ENCODE measurements at places on chromosomes 1 and 21. TPM values are rescaled to one million over a fixed set of nuclear protein-coding genes. Genes with fewer than 3 reads are reported as not detected.
A peak's percentile ranks its signal among the peaks of the same experiment; 100 is the strongest.

The CIART gene
- total RNA-seq, result 2.6 TPM

The KRTAP19-3 gene
- total RNA-seq, result not detected

The HCRTR1 gene
- not detected for total RNA-seq

GRCh38 chr1:45206808-45207623 is 611 bp upstream of the ZSWIM5 start:
- no peak for DNase-seq
- peak overlapping the region; percentile 86 for H3K4me3 ChIP-seq
- no peaks in the 10 kb centered on the region for H3K27me3 ChIP-seq

- no peak overlapping the region for H3K4me3 ChIP-seq
- H3K36me3 ChIP-seq, result no peaks in the 10 kb centered on the region
- H3K4me1 ChIP-seq, result 0 out of 2 replicates have a peak, but pooled peaks cover 4% of the 10 kb centered on the region
- H3K27ac ChIP-seq, result no peak overlapping the region
- DNase-seq, result peak; percentile 57
Measured at GRCh38 chr1:165075725-165076370, 280.7 kb downstream of the LMX1A start.

DNA sequence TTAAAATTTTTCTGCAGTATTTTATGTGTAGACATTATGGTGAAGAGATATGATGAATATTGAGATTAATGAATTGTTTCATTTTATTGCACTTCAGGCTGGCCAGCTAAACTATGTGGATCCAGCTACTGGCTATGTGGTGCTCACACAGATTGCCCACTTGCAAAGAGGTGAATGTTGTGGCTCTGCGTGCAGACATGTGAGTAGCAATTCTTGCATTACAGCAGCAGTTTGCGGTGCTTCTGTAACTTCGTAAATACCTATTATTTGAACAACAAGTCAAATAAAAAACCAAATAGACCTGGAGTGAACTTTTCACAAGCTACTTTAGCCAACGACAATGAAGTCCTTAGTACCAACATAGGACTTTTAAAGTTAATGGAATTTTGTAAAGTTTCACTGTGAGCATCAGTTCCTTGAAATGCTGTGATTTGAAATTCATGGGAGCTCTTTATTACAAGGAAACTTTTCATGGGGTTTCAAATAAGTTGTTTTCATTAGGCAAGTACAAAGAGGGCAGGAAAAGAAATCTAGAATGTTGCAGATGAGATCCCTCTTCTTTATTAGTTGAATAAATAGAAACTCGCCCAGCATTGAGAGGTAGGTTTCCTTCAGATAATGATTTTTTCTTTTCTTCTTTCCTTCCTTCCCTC is 3.4 kb downstream of the C1orf53 start:
- H3K27ac ChIP-seq, result no peak overlapping the region
- H3K4me1 ChIP-seq, result peaks cover 4% of the 10 kb centered on the region
- H3K27me3 ChIP-seq, result no peaks in the 10 kb centered on the region
- no peaks in the 10 kb centered on the region for H3K36me3 ChIP-seq
- H3K4me3 ChIP-seq, result no peak overlapping the region
- DNase-seq, result no peak

- no peaks in the 10 kb centered on the region for H3K27me3 ChIP-seq
- no peaks in the 10 kb centered on the region for H3K36me3 ChIP-seq
- no peak for DNase-seq
- H3K4me1 ChIP-seq, result no peaks in the 10 kb centered on the region
- no peak overlapping the region for H3K27ac ChIP-seq
- H3K4me3 ChIP-seq, result no peak overlapping the region
Measured at GRCh38 chr1:67224856-67225255, 58.6 kb downstream of the IL23R start.

DNA sequence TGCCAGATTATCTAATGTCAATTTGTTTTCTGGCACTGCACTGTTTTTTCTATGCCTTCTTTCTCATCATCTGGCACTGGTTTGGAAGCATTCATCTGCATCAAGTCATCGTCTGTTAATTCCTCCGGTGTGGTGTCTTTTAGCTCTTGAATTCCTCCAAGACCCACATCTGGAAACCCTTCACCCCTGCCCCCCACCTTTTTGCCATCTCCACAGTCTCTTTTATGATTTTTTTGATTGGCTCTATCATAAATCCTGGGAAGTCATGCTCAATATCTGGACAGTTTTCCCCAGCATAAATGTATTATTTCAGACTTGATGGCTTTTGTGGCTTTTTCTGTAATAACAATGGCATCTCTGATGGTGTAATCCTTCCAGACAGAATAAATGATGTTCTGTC is 10.4 kb upstream of the KCNK1 start:
- DNase-seq, result no peak
- H3K36me3 ChIP-seq, result no peaks in the 10 kb centered on the region
- H3K4me3 ChIP-seq, result no peak overlapping the region
- H3K27ac ChIP-seq, result no peak overlapping the region
- H3K4me1 ChIP-seq, result no peaks in the 10 kb centered on the region
- H3K27me3 ChIP-seq, result no peaks in the 10 kb centered on the region

GRCh38 chr1:172654535-172654934 is 4.4 kb upstream of the FASLG start:
- DNase-seq, result no peak
- H3K27me3 ChIP-seq, result no peaks in the 10 kb centered on the region
- H3K4me1 ChIP-seq, result no peaks in the 10 kb centered on the region
- no peak overlapping the region for H3K4me3 ChIP-seq

- no peak for DNase-seq
- no peak overlapping the region for H3K27ac ChIP-seq
- no peak overlapping the region for H3K4me3 ChIP-seq
- H3K4me1 ChIP-seq, result no peaks in the 10 kb centered on the region
Measured at GRCh38 chr1:64790832-64791487, 46.1 kb downstream of the RAVER2 start.

DNA sequence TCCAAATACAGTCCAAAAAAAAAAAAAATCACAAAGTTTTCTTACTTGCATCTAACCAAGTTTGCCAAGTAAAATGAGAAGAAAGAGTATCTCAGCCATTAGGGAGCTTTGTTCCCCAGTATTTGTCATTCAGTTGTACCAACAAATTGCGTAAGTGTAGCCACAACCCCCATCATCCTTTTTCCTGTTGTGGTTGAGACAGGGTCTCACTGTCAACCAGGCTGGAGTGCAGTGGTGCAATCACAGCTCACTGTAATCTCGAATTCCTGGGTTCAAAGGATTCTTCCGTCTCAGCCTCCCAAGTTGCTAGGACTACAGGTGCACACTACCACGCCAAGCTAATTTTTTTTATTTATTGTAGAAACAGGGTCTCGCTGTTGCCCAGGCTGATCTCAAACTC is 9.5 kb downstream of the STX6 start:
- H3K27me3 ChIP-seq, result no peaks in the 10 kb centered on the region
- no peak overlapping the region for H3K27ac ChIP-seq
- no peaks in the 10 kb centered on the region for H3K36me3 ChIP-seq
- no peak for DNase-seq
- no peak overlapping the region for H3K4me3 ChIP-seq
- H3K4me1 ChIP-seq, result peaks cover 15% of the 10 kb centered on the region

- no peak for DNase-seq
- no peaks in the 10 kb centered on the region for H3K36me3 ChIP-seq
- no peak overlapping the region for H3K4me3 ChIP-seq
- no peak overlapping the region for H3K27ac ChIP-seq
Measured at GRCh38 chr1:22557341-22557950, 5.8 kb upstream of the EPHA8 start.

All from Caco-2 (cell line).